ENCODE measurements at places on chromosomes 11 and 22.

GRCh38 chr11:44620328-44620725, 54.9 kb downstream of the CD82 start:
- DNase-seq, result no peak

GRCh38 chr22:30318799-30319419, 7.8 kb downstream of the TBC1D10A start:
- DNase-seq, result no peak

DNA sequence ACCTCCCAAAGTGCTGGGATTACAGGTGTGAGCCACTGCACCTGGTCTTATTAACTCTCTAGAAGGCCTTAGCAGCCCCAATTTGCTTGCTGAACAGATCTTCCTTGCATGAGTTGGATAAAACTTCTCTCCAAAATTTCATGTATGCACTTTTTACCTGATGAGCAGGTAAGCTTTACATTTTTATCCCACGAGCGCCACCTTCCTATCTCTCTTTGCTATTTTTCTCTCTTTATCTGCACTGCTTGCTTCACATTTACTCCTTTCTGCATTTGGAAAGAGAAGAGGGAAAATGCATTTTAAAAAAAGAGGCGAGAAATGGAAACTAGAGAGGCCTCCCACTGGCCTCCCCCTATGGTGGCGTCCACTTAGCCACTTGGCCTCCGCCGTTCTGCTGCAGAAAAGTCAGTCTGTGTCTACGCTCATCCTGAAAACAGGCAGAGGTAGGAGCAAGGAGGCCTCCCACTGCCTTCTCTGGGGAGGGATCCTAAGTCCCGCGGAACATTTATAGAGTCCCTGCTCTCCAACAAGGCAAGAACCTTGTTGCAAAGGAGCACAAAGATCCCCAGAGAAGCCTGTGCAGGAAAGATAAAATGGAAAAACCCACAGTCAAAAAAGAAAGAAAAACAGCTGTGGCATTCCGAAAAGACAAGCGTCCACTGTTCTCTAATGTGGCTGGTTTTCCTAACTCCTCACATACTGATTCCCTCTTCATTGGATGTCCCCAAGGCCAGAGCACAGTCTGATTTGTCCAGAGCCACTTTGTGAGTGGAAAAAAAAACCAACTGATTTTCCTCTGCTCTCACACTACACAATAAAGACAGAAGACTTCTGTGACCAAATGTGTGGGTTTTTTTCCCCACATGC, 62.2 kb upstream of the INCENP start:
- no peak for DNase-seq

GRCh38 chr22:23402275-23403151, 177.6 kb downstream of the IGLL1 start:
- peak; percentile 11 for DNase-seq

GRCh38 chr11:80849253-80849652, 1408.4 kb upstream of the TENM4 start:
- DNase-seq, result no peak

DNA sequence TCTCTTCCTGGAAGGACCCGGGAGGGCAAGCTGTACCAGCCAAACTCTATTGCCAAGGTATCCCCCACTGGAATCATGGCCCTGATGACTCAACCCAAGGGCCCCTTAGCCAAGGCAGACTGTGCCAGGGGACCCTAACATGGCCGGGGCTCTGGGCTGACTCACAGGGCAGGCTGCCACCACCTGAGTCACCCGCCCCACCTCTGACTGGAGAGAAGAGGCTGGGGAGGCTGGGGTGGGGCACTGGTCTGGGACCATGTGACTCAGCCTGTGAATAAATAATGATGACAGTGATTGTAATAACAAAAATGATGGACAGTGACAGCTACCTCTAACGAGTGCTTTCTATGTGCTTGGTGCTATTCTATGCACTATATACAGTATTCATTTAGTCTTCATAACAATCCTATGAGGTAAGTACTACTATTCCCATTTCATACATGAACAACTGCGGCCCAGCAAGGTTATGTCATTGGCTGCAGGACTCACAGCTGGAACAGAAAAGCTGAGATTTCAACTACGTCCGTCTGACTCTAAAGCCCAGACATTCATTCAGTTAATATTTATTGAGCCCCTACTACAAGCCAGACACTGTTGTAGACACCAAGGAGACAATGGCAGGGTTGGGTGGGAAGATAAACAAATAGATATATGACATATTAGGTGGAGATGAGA, 84.2 kb downstream of the FBXO7 start:
- no peak for DNase-seq

GRCh38 chr11:75066061-75066460, 30.6 kb downstream of the OR2AT4 start:
- no peak for DNase-seq

- no peak for DNase-seq
Measured at GRCh38 chr11:124625504-124626168, 3.0 kb downstream of the TBRG1 start.

GRCh38 chr11:94028436-94028835, 7.3 kb downstream of the HEPHL1 start:
- no peak for DNase-seq

DNA sequence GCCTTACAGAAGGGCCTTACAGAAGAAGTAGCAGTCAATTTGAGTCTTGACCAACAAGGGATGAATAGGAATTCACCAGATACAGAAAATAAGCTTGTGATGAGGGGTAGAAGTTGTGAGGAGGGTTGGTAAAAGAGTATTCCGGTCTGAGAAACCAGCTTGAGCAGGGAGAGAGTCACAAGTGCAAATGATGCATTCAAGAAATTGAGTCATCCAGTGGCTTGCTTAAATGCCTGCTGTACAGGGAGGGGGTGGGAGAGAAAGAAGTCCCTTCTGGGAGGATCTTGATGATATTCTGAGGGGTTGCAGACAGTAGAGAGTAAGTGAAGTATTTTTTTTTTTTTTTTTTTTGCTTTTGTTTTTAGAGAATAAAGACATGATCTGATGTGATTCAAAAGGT, 9.2 kb downstream of the CCKBR start:
- no peak for DNase-seq

Measured in stimulated activated CD4-positive, alpha-beta T cell treated with anti-CD3 and anti-CD28 coated beads, TNF-alpha, amount 100 ng/mL, for 4 hours (primary cell).